ENCODE measurements at places on chromosomes 4 and X.

DNA sequence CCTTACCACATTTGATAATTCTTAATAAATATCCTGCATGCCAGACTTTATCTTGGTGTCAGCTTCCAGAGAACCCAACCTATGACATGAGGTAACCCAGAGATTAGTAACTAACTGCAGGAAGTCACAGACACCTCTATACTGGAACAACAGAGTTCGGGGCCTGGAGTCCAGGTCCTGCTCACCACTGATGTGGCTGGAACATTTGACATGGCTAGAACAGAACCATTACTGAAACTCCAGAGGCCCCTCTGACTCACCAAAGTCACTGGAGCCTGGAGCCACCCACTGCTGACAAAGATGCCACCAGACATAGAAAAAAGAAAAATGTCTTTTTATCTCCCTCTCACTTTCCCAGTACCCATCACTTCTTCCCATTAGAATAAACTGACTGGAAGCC is 403.7 kb downstream of the MID1IP1 start:
- DNase-seq, result no peak

DNA sequence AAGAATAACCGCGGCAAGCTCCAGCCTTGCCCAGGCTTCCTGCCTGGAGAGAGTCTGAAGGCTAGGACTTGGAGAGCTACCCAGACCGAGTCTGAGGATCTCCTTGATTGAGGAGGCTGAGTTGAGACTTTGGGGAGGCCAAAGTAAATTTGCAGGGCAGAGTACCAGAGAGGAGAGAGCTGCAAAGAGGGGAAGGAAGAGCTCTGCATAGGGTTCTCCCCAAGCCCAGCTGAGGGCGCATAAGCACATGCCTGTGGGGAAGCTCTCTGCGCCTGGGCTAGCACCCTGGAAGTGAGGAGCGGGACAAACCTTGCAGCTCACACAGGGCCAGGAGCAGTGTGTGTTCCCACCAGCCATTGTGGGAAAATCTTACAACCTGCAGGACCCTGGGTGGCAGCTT is 56.1 kb downstream of the FAM193A start:
- no peak for DNase-seq

DNA sequence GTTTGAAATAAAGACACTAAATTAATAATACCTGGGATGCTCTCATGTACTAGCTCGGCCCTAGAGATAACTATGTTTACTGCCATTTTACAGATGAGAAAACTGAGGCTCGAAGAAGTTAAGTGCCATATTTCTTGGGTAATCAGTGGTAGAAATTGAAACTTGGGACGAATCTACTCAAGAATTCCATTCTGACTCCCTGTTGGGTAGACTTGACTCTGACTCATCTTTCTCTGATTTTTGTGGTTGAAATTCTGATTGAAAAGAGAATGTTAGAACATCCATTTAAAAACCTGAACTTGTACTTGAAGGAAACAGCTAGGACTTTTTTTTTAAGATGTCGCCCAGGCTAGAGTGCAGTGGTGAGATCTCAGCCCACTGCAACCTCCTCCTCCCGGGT is 50.1 kb upstream of the NSUN7 start:
- DNase-seq, result no peak

DNA sequence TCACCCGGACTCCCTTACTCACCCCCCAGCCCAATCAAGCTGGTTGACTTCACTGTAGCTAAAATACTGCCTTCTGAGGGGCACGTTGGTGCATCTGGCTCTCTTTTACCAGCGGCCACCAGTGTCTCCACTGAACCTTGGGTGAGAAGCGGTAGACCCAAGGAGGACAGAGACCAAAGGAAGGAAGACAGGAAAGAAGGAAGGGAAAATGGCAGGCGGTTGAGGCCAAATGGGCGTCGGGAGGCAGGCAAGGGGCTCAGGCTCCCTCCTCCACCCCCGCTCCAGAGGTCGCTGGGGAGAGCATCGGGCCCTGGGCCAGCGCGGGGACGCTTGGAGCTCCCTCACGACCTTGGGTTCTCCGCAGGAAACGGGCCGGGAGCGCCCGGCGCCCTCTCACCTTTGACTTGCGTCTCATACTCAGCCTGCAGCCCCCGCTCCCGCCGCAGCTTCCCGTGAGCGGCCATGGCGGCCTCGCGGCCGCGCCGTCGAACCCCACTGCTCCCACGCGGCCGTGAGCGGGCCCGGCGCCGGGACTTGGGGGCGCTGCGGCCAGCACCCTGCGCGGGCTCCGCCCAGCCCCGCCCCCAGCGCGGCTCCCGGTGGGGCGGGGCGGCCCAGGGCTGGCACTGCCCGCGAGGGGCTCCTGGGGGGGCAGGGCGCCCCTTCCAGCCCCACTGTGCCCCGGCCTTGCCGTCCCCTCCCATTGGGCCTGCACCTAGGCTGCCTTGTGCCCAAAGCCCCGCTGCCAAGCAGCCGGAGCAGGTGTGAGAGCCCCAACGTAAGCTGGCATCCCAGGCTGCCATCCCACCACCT is at the start of gene ARHGAP4:
Gene ARHGAP4, minus strand, starts transcription at position 526 of the 813 bp plus-strand sequence. Its CDS starts 62 bp downstream, at position 464.
- peak; percentile 28 for DNase-seq

GRCh38 chr4:23235628-23236390 is 543.1 kb downstream of the GBA3 start:
- DNase-seq, result no peak

- DNase-seq, result no peak
Observed at GRCh38 chr4:169052594-169052945, 42.5 kb upstream of the CBR4 start.

DNA sequence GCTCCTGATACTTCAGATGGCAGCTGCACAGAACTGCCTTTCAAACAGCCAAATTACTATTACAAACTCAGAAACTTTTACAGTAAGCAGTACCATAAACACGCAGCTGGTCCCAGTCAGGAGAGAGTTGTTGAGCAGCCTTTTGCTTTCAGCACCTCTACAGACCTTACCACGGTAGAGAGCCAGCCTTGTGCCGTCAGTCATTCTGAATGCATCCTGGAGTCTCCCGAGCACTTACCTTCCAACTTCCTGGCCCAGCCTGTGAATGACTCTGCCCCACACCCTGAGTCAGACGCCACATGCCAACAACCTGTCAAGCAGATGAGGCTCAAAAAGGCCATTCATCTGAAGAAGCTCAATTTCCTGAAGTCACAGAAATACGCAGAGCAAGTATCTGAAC is 12.4 kb downstream of the ZBTB49 start:
- DNase-seq, result no peak

GRCh38 chr4:186623546-186623945 is 68.2 kb upstream of the MTNR1A start:
- no peak for DNase-seq

DNA sequence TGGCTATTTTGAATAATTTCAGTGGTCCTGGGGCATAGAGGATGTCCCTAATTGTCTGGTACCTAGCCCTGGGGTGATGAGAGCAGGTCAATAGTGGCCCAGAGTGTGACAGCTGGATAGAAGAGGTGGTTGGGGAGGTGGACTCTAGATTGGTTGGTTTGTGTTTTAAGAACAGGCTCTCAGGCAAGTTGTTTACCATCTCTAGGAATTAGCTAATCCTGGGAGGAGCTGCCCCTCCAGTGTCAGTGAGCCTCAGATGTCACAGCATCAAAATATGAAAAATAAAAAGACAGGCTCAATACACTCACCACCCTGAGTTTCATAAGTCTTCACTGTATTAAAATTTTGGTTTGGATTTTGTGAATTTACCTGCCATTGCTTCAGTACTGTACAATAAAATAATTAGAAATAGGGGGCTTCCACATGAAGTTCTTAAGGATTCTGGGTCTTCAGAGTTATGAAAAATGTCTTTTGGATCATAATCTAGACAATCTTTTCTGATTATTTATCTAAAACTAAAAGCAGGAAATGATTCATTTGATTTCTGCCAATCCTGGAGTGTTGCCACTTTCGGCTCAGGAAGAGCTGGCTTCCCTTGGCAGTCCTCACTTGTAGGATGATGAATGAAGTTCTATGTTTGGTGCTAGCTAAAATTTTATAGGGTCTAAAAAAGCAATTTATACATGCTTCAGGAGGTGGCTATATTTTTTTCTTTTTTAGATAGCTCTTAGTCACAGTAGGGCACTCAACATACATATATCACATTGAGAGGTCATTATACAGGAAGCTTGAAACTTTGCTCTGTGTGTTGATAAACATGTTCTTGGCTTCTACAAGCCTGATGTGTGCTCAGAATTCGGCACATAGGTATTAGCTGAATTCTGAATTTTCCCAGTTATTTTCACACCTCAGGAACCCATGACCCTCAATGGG is 395.1 kb downstream of the RAB28 start:
- DNase-seq, result no peak

- no peak for DNase-seq
Observed at GRCh38 chr4:25321703-25322102, 9.1 kb downstream of the ZCCHC4 start.

GRCh38 chr4:113761620-113762185 is at the start of gene CAMK2D:
Gene CAMK2D (minus strand): TSS chr4:113761738. CDS start chr4:113761068, 670 bp downstream.
- peak; percentile 68 for DNase-seq

- DNase-seq, result no peak
Observed at GRCh38 chr4:110988722-110989121, 365.8 kb upstream of the PITX2 start.

DNA sequence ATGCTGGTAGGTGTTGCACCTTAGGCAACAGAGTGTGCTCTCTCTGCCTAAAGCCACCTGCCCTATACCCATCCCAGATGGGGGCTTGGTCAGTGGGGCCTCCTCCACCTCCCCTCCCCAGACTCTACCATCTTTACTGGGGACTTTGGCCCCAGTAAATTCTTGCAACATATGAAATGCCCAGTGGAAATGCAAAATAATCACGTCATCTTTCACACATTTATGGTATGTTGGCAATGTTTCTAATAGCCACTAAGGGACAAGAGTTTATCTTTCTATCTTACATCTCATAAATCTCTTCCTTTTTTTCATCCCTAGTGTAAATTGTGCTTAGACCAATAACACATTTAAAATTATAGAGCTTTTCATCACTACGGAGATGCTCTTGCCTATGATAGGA is 103.0 kb upstream of the MAML3 start:
- no peak for DNase-seq

DNA sequence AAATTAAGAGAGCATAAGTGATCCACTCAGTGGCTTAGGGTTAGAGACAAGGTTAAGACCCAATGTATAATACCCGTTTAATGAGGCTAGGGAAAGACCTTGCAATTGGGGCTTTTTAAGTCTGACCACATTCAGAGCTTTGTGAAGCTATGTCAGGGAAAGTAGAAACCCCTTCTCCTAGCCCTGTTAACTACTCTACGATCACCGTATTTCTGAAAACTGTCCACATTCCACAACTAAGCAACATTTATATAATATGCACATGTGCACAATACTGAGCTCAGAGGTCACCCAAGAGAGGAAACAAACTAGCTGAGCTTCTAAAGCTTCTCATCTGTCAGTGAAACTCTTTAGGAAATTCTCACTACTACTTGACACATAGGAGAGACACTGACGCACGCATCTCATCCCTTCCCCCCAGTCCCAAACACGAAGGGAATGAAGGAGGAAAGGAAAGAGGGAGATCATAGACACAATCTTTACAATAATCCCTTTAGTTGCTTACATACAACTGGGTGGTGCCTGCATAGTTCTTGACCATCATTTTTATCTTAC is 56.2 kb downstream of the METTL14 start:
- no peak for DNase-seq

DNA sequence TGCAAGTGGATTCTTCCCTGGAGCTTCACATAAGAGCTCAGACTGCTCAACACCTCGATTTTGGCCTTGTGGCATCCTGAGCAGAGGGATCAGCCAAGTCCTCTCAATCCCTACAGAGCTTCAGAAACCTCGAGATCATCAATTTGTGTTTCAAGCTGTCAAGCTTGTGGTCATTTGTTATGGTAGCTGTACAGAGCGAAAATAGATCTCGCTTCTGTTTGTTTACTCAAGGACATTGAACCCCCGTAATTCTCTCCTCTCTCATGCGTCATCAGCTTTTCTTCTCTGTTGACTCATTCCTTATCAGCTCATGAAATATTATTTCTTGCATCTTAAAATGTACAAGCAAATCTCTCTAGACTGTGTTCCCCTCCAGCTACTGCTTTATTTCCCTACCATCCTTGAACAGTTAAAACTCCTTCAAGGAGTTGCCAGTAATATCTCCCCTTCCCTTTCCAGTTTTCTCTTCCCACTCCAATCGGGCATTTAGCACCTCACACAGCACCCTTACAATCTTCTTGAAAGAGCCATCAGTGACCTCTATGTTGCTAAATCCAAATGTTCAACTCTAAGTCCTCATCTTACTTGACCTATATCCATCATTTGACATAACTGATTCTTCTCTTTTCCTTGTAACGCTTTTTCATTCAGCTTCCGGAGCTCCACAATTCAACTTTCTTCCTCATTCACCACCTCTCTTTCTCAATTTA is 106.2 kb upstream of the FAT1 start:
- no peak for DNase-seq

- no peak for DNase-seq
Observed at GRCh38 chrX:107448998-107449835, at the start of gene FRMPD3. Gene FRMPD3 (plus strand): TSS chrX:107449652. CDS start chrX:107526589, 76,937 bp downstream.

DNA sequence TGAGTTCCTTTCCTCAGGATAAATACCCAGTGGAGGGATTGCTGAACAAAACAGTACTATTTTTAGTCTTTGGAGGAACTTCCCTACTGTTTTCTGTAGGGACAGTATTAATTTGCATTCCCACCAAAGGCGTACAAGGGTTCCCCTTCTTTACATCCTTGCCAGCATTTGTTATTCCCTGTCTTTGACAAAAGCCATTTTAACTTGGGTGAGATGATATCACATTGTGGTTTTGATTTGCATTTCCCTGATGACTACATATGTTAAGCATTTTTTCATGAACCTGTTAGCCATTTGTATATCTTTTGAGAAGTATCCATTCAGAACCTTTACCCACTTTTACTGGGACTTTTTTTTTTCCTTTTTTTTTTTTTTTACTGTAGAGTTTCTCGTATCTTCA is 126.2 kb upstream of the ANXA10 start:
- no peak for DNase-seq

DNA sequence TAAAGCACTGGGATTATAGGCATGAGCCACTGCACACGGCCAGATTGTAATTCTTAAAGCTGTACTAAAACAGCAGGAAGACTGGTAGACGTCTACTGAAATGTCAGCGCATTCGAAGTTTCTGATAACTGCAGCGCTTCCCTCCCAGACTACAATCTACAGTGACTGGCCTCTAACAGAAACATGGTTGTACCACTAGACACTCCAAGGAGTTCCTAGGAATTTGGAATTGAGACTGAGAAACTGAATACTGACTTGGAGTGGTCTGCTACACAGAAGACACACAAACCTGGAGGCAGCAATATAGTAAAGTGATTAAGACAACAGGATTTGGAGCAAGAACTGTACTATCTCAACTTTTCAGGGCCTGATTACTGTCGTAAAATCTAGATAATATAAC is 937 bp downstream of the HELQ start:
- no peak for DNase-seq

GRCh38 chr4:17134565-17134964 is 236.1 kb upstream of the LDB2 start:
- DNase-seq, result no peak

- no peak for DNase-seq
Observed at GRCh38 chr4:184845367-184846021, 19.7 kb upstream of the ACSL1 start.

- peak; percentile 27 for DNase-seq
Observed at GRCh38 chr4:25862411-25863346, at the start of gene SEL1L3. Gene SEL1L3 (minus strand): TSS chr4:25862988. CDS start chr4:25862836, 152 bp downstream.

GRCh38 chr4:38333219-38333618 is 330.8 kb upstream of the KLF3 start:
- no peak for DNase-seq
